ENCODE measurements at places on chromosomes 3 and 15.

DNA sequence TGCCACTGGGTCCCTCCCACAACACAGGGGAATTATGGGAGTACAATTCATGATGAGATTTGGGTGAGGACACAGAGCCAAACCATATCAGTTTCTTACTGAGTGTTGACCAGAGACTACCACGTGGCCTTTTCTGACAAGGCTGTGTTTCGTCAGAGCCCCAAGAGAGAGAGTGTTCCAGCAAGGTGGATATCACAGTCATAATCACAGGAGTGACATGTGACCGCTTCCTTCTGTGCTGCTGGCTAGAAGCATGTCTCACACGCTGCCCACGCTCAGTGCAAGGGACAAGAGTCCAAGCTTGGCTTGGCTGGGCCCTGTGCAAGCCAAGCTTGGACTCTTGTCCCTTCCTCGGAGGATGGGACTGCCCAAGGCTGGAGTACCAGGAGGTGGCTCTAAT, 103.2 kb downstream of the GABRG3 start:
- DNase-seq: no peak

- DNase-seq: no peak
Observed at GRCh38 chr3:152443212-152444023, 174.7 kb downstream of the MBNL1 start.

DNA sequence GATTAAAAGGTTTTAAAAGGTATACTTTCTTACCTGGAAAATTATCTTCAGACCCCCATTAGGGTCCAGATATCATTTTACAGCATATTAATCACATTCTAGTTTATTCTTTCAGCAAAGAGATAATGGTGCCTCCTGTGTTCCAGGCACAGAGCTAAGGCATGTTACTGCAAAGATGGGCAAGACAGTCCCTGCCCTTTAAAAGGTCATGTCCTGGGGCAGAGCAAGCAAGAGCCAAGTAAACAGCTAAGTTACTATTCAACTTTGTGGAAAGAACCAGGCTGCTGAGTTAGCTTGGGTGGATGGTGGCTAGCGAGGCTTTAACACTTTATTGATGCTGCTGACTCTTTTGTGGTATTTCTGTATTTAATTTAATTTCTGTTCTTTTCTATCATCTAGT, 75.0 kb downstream of the LRRC28 start:
- no peak for DNase-seq

- no peak for DNase-seq
Observed at GRCh38 chr3:134341389-134341788, 32.9 kb downstream of the AMOTL2 start.

- DNase-seq: peak; percentile 6
Observed at GRCh38 chr3:161401389-161401788, 30.1 kb upstream of the SPTSSB start.

DNA sequence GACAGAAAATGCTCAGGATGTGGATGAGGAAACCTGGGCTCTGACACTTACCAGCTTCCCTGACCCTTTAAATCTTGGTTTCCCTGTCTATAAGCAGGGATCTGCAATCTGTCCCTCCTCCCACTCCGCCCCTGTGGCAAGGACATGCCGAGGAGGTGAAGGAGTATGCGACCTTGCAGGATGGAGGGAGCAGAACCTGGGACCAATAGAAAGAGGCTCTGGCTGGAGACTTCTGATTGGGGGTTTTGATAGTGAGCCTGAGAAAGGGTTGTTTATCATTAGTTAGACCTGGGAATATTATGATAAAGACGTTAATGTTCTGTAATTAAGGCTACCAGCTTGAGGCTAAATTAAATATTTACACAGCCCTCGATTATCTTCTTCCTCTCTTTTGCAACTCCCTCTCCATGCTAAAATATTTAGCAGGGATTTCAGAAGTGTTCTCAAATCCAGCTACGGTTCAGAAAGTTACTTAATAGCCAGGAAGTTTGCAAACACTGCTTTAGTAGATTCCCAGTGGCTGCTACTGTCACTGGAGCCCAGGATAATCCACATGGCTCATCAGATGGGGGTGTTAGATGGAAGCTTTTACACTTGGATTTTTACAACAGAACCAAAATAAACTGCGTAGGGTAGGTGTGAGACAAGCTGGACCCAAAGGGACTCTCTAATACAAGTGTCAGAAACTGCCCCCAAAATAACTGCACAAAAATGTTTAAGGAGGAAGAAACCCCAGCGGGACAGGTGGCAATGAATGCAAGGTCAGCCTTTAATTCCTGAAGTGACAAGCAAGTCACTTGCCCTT, 9.2 kb upstream of the PAQR5 start:
- DNase-seq: no peak

GRCh38 chr3:187944390-187945179, 199.3 kb upstream of the BCL6 start:
- DNase-seq: no peak

- peak; percentile 29 for DNase-seq
Observed at GRCh38 chr3:9175421-9175820, 74.0 kb downstream of the SRGAP3 start.

- no peak for DNase-seq
Observed at GRCh38 chr3:12970684-12971083, 102.5 kb downstream of the IQSEC1 start.

All from AG10803 (cell line).